CD4-positive, CD25-positive, alpha-beta regulatory T cell (primary cell): ENCODE measurements at places on chromosomes 1 and 21. TPM values are rescaled to one million over a fixed set of nuclear protein-coding genes. Genes with fewer than 3 reads are reported as not detected.
A peak's percentile ranks its signal among the peaks of the same experiment; 100 is the strongest.

The MATN1 gene
- total RNA-seq, result 1.9 TPM

DNA sequence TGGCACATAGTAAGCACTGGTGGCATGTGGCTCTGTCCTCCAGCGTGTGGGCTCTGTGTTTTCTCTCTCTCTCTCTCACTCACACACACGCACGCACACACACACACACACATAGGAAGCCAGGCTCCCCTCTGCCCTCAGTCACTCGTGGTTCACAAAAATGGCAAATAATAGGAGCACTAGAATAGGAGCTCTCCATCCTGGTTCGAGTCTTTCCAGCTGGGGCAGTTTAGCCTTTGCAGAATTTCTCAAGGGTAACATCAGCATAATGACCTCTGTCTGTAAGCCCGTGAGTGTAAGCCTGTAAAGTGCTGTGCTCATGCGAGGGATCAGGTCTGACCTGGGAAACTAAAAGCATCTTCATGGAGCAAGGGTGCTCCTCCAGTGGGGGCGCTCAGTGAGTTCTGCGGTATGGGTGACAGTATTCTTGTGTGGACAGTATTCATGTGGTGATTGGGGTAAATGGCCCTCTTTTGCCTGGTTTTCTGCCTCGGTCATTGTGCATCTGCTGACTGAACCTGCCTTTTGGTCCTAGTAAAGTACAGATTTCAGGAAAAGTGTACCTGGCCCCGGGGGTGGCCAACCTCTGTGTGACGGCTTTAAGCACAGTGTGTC is 842 bp upstream of the ZC3H12A start:
- peak; percentile 60 for DNase-seq

The RGS7 gene
- total RNA-seq, result not detected

The KCNE2 gene
- not detected for total RNA-seq

GRCh38 chr1:53068314-53069099 is 6.5 kb downstream of the PODN start:
- no peak for DNase-seq

The LCE1F gene
- total RNA-seq, result not detected

- no peak for DNase-seq
These were observed 19.3 kb upstream of the ACTA1 start for GRCh38 chr1:229452956-229453801.

DNA sequence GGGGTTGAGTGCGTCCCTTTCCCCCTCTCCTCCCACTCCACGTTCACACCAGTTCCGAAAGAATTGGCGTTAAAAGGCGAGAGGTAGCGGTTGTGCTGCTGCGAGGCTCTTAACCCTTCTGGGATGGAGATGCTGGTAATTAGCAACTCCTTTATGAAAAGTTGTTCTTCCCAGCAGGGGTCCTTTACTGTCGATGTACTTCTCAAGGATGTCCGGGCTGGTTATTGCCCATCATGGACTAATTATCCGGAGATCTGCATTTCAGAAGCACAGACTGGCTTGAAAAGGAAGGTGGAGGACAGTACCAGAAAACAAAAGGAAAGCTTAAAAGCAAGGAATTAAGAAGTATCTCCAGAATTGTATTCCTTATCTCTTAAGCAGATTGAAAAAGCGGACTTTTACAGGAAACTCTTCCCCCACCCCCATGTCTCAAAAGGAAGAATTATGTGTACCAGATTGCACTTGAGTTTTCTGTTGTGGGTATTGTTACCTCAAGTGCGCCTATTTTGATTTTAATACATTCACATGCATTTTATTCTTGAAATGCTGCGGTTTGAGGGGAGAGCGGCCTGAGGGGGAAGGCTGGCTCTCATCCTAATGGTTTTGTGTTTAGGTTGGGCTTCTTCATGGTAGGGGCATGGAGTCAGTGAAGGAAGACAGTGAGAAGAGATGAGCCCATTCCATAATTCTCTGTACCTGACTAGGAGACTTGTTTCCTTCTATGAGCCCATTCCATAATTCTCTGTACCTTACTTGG is 1.5 kb downstream of the AK4 start:
- DNase-seq, result peak; percentile 4

- DNase-seq, result no peak
These were observed 17.2 kb upstream of the RAB29 start for GRCh38 chr1:205792481-205792881.

- DNase-seq, result no peak
These were observed 21.5 kb downstream of the OLIG2 start for GRCh38 chr21:33047231-33047630.

- peak; percentile 79 for DNase-seq
These were observed 65.5 kb upstream of the CR1L start for GRCh38 chr1:207579436-207579799.

The TTC22 gene
- total RNA-seq, result 15.8 TPM

DNA sequence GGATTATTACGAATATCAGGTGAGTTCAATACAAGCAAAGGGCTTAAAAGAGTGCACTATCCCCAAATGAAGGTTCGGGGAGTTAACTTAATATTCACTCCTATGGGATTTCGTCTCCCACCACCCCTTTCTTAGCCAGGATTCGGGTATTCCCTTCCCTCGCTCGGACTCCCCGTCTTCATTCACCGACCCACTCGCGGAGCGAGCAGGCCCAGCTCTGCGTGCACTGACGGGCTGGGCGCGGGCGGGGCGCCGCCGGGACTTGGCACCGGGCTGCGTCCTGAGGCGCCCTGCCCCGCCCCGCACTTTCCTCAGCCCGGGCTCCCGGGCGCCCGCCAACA is 7.7 kb upstream of the MPZL1 start:
- no peak for DNase-seq

DNA sequence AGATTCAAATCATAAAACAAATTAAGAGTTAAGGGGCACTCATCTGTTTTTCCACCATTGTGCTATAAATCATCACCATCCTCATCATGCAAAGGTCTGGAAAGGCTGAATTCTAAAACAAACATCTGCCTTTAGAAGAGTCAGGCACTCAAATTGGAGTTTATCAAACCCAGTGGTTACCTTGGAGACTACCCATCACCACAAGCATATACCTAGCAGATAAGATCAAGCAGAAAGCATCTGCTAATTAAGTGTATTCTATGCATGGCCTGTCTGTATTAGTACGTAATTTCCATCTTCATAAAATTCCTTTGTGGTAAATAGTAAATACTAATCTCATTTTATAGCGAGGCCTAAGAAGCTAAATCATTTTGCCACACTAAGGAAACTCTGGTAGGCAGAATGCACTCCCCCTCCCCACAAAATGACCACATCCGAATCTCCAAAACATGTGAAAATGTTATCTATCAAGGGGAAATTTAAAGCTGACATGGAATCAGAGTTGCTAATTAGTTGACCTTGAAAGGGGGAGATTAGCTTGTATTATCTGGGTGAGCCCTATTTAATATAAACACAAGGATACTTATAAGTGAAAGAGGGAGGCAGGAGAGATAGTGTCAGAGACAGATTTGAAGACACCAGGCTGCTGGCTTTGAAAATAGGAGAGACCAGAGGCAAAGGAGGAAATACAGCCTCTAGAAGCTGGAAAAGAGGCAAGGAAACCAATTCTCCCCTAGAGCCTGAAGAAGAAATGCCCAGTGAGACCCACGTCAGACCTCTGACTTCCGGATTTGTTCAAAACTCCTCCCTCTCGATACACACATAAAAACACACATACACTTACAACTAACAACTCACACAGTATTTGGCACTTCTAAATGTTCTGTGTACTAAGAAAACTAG is 23.2 kb downstream of the ARID4B start:
- DNase-seq, result peak; percentile 49

DNA sequence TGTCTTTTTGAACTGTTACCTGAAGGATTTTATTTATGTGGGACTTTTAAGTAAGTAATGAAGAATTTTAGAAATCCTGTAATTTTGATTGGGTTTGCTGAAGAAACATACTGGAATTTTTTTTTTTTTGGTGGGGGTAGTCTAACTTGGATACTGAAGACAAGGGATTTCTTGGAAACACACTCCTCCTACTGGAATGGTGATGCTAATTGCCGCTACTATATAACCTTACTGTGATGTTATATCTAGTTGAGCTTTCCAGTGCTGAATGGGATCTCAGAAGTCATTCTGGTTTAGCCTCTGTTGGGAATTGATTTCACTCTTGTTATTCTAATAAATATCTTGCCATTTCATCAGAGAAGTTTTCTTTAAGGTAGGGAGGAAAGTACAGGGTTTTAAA is 8.4 kb downstream of the PPP2R5A start:
- DNase-seq, result no peak

- DNase-seq, result no peak
These were observed 261.7 kb downstream of the NPHP4 start for GRCh38 chr1:5730272-5731109.

GRCh38 chr1:52727114-52727586 is 897 bp downstream of the ZYG11B start:
- peak; percentile 14 for DNase-seq

DNA sequence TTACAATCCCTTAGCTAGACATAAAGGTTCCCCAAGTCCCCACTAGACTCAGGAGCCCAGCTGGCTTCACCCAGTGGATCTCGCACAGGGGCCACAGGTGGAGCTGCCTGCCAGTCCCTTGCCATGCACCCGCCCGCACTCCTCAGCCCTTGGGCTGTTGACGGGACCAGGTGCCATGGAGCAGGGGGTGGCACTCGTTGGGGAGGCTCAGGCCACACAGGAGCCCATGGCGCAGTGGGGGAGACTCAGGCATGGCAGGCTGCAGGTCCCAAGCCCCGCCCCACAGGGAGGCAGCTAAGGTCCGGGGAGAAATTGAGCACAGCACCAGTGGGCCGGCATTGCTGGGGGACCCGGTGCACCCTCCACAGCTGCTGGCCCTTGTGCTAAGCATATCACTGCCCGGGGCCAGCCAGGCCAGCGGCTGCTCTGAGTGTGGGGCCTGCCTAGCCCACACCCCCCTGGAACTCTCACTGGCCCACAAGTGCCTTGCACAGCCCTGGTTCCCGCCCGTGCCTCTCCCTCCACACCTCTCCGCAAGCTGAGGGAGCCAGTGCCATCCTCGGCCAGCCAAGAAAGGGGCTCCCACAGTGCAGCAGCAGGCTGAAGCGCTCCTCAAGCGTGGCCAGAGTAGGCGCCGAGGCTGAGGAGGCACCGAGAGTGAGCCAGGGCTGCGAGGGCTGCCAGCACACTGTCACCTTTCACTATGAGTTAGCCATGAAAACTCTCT is 117.8 kb downstream of the LIPI start:
- DNase-seq, result no peak

The HSD3B2 gene
- not detected for total RNA-seq

The GBP3 gene
- total RNA-seq, result 36.6 TPM

DNA sequence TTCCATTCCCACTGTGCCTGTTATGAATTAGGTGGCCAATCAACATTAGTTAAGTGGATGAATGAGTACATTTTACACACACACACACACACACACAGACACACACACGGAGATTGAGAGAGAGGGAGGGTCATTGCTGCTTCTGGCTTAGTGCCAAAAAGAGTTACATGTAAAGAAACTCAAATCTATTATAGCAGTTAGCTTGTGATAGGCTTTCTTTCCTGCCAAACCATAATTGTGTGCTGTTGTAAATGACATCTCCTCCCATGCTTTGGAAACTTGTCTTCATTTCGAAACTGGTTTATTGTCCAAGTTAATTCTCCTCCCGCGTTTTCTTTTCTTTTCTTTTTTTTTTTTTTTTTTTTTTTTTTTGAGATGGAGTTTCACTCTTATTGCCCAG is 1.4 kb upstream of the MT1HL1 start:
- no peak for DNase-seq

- DNase-seq, result no peak
These were observed 8.6 kb downstream of the CLSTN1 start for GRCh38 chr1:9815150-9815549.

DNA sequence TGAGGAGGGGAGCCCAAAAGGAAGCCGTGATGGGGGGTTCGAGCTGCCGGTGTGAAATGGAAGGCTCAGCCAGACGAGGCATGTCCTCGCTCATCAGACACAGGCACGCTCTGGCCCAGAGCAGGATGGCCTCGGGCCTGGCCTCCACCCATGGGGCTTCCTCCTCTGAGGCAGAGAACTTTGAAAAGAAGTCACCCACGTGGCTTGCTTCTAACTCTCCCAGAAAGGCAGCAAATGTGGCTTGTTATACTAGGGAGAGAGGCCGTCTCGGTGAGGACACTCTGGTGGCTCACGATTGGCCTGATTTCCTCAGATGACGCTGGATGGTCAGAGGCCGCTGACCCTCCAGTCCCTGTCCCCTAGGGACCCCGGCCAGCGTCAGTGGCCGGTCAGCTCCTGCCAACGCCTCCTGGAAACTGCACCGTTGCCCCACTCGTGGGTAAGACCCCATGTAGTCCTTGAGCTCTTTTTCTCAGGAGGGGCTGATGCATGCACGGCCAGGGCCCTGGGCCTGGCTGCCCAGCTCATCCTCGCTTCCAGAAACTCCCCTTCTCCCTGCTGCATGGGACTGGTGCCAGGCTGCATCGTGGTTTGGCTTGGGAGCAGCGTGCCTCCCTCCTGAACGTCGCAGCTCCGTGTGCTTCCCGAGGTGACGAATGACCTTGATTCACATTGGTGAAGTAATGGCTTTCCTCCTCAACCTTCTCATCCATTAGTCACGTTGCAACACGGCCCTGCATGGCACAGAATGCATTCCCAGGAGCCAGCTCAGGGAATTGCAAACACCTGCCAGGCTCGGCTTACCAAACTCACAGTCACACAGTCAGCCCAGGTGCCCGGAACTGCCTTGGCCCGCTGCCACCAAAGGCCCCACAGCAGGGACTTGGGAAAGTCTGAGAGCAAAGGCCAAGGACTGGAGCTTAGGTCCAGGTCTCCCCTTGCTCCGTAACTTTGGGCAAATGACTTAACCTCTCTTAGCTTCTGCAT is 58.8 kb downstream of the TOMM20 start:
- DNase-seq, result no peak

The SEC16B gene
- not detected for total RNA-seq

- DNase-seq, result no peak
These were observed 7.1 kb downstream of the FAM89A start for GRCh38 chr1:231032963-231033362.

GRCh38 chr1:150558303-150558704 is 9.1 kb downstream of the ADAMTSL4 start:
- DNase-seq, result no peak

DNA sequence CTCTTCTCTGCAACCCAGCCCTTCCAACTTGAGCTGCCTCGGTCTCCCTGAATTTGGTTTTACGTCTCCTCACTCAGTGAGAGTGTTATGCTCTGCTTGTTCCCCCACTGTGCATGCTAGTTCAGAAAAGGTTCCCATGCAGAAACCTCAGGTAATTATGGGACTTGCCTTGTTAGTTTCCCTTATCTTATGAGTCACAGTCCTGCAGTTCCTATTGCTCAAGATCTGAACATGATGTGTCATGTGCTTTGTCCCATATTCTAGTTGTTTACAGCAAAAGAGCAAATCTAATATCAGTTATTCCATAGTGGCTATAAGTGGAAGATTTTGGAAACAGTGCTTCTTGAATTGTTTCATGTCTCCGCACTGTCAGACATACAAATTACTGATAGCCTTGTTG is 74.4 kb downstream of the DUSP10 start:
- no peak for DNase-seq

GRCh38 chr1:197103300-197103699 is 36.2 kb upstream of the F13B start:
- no peak for DNase-seq

The ASTN1 gene
- total RNA-seq, result not detected

DNA sequence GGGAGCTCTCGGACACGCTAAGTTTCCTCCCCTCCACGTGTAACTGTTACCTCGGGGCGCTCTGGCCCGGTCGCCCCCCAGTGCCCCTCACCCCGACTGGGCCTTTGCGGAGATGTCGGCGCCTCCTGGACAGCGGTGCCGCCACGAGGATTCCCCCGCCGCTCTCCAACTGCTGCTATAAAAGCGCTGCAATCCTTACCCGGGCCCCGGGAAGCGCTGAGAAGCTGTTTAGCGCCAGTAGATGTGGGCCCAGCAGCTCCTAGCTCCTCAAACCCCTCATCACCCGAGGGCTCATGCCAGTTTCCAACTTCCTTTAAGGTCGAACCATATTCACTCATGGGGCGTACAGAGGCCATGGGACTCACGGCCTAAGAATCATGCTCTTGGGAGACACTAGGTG is 361 bp upstream of the LMX1A start:
- no peak for DNase-seq
